ENCODE measurements at places on chromosomes 7 and 10.

- DNase-seq = no peak
Measured at GRCh38 chr10:66555061-66555460, 370.8 kb upstream of the LRRTM3 start.

DNA sequence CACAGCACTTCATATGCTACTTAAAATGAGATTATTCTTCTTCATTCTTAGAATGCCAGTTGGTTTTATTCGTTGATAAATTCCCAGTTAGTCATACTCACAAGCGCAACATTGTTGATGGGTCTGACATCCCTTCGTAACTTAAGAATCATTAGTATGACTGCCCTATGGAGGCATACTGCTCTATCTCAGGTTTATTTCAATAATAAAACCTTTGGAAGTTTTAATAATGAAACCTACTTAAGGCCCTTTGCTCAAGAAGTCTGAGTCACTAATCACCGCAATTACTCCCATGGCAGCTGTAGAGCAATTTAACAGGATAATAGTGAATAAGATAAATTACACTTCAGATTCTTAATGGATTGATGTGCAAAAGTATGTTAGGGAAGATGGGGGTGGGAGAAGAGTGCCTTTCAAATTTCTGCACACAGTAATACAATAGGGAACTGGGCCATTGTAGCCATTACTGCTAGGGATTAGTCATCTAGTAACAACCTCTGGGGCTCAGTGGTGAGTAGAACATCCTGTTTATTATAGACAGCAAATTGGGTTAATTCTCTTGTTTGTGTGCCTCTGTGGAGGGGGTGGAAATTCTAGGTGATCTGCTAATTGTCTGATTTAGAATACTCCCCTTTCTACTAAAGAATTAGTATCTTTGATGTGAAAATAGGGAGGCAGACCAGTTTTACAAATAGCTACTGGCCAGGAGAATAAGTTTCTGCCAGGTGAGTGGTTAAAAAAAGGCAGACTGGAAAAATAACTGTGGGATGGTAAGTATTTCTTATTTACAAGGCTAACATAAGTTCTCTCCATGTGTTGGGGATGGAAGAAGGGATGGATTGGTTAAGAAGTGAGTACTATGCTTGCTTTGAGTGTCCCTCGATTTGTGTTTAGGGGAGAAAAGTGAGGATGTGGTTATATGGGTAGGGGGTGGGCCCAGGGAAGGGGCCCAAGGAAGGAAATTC, 74.5 kb upstream of the VKORC1L1 start:
- no peak for DNase-seq

- DNase-seq = no peak
Measured at GRCh38 chr7:100401811-100402210, 26.7 kb downstream of the ZCWPW1 start.

- peak; percentile 7 for DNase-seq
Measured at GRCh38 chr7:23863209-23863787, 153.3 kb downstream of the STK31 start.

DNA sequence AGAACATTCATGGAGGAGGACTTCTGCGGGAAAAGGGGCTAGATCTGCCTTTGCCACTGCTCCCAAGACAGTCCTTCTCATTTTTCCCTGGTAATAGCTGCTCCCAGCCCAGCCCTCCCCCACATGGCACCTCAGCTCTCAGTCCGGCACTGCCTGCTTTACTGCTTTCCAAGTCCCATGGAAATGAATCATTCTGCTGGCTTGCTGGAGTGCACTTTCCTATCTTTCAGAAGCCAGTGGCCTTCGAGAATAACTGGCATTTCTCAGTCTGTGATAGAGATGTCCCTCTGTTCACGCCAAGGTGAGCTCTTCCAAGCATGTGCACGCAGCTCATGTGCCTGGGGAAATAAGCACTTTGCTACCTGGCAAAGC, 61.4 kb downstream of the SYPL1 start:
- no peak for DNase-seq

GRCh38 chr7:73739387-73739767, 775 bp upstream of the ABHD11 start:
- DNase-seq = no peak

DNA sequence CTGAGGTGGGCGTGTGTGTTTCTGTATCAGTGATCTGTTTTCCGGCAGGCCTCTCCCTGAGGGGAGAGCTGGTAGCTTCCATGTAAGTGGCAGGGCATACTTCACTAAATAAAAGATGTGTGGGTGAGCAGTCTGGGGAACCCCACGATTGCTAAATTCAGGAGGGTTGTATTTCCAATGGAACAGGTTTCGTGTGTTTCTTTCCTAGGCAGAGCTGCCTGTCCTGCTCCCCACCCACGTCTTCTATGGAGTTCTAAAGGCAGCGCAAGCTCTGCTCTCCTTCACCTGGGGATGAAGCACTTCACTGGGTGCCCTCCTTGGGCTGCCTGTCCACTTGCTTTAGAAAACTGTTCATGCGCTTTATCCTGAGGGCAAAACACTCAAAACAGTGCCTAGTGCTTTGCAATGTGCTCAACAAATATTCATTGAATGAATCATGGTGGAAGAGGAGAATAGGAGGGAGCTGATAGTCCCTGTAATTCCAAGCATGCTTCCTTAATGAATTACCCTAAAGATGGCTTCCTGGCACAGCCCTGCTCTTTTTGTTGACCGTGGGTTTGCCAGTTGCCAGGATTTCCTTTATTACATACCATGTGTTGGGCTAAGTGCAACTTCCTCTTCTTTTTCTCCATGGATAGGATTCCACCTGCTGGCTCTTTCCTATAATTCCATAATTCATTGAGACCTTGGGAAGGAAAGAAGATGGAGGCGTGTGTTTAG, 50.6 kb upstream of the SRPK2 start:
- no peak for DNase-seq

DNA sequence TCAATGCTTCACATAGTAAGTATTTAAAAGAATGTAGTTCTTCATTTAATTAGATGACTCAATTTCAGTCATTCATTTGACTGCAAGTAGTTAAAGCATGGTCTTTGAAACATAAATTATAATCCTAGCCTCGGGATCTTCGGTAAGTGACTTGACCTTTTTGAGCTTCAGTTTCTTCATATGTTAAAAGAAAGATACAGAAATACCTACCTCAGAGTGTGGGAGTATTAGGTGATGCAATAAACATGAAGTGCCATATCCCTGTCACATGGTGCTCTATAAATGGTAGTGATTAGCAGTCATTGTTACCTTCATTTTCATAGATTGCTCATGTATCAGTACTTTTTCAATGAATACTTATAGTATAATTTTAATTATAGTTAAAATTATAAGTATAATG, 31.2 kb upstream of the UMAD1 start:
- no peak for DNase-seq

DNA sequence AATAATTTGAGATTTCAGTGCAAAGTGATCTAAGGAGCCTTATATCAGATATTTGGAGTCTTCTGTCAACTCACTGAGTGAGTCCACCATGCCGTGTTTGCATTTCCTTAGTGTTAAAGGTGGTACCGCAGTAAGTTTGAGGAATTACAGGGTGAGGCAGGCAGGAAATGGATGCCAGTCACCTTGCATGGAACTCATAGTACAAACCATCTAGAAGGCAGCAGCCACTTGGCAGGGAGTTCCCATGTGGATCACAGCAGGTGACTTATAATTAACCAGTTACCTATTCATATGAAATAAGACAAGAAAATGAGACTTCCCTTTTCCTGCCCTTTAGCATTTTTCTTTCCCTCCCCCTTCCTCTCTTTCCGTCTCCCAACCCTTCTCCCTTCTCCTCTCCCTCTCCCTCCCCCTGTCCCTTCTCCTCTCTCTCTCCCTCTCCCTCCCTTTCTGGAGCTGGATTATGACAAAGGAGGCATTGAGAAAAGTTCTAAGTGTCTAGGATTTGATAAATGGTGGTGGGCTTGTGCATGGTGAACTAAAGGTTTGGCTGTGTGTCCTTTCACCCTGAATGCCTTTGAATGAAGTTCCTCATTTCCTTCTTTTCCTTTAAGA, 94.1 kb downstream of the LRRC4 start:
- no peak for DNase-seq

GRCh38 chr7:128234476-128235026, 6.5 kb upstream of the LEP start:
- no peak for DNase-seq

DNA sequence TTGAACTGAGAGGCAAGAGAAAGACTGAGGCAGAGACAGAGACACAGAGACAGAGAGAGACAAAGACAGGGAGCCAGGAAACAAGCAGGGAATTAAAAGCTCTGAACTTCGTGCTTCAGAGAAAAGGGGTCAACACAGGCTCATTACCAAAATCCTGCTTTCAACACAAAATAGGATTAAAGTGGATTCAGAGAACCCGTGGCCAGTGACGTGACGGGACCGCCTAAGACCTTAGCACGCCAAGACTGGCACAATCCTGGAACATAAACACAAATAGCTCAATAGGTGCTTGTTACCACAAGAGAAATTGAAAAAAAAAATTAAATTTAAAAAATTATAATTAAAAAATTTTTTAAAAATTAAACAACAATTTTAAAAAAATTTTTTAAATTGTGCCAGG, 21.5 kb downstream of the ASB13 start:
- no peak for DNase-seq

- no peak for DNase-seq
Measured at GRCh38 chr7:44964384-44964830, 14.4 kb downstream of the MYO1G start.

DNA sequence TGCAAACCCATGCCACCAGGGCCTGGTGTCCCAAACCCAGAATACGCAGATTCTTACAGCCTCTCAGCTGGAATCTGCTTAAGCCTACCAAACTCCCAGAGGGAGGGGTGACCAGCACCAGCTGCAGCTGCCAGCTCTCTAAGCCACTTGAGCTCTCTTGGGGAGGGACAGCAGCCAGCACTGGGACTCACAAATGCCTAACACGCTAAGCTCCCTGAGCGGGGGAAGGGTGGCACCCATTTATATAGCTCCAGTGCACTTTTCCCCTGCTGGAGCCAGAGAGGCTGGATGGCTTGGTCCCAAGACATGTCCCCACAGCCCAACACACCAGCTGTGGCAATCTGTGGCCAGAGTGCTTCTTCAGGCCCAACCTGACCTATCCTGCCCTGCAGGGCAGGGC, 326.8 kb upstream of the NRG3 start:
- DNase-seq = no peak

DNA sequence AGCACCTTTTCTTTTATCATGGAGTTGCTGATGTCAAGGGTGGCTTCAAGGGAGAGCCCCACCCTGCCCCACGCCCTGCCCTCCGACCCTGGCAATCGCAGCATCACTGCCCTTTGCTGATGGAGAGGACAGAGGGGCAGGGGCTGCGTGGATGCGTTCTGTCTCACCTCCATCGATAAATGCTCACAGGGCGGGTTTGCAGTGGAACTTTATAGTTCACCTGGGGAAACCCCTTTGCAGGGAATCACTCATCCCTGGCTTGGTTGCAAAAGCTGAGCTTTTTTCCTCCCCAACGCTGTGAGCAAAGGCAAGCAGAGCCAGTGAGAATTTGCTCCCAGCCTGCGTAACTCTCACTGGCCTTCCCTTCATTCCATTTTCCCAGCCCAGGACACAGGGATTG, 176.8 kb downstream of the WDR37 start:
- DNase-seq = no peak

DNA sequence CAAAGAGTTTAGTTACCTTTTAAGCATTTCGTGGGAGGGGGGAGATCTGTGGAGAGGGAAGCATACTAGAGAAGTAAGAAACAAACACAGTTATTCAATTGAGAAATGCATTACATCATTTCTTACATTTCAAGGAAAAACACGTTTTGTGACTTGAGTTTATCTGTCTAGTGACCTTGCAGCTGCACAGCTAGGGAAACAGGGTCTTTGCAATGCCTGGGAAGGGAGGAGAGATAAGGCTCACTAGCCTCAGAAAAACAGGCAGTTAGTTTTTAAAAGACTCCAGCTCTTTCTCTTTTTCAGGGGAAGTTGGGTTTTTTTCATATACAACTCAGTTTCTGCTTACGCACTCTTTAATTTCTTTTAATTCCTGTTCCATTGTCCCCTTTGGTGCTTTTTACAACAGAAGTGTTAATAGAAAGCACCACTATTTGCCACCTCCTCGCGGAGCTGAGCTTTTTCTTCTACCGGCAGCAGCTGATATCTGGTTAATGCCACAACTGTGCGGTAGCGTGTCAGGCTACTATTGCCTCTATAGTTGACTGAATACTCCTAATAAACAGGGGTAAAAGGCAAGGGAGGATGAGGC, 5.6 kb downstream of the CYP3A43 start:
- DNase-seq = no peak

GRCh38 chr7:92296880-92297445, 51.2 kb downstream of the ANKIB1 start:
- DNase-seq = no peak

DNA sequence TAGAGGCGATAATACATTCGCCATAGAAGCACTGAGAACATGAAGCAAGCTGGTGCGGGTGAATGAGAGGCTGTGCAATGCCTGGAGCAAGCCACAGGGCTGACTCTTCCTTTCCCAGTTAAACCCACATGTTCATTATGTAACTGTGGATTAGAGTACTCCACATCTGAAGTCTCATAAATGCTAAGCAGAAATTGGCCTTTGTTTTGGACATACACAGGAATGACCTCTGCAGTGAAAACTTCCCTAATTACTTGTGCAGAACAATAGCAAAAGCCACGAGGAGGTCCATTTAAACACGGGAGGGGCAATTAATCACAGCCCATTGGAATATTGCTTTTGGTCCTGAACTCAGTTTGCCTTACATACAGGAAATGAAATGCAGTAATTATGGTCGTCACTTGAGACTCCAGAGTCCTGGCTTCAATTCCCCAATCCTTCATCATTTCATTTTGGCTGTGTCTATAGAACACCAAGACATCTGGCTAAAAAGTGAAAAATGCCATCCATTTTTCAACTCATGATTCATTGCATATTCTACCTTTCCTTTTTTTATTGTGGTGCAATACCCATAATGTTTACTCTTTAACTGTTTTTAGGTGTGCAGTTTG, 78.7 kb upstream of the CXCL12 start:
- no peak for DNase-seq

- DNase-seq = no peak
Measured at GRCh38 chr10:30357806-30358205, 8.7 kb upstream of the MTPAP start.

GRCh38 chr10:110395350-110396283, 90.9 kb upstream of the SMNDC1 start:
- no peak for DNase-seq

GRCh38 chr7:149751043-149751775, 22.2 kb downstream of the ZNF467 start:
- no peak for DNase-seq

GRCh38 chr10:1149793-1150637, 93.8 kb downstream of the WDR37 start:
- no peak for DNase-seq

- no peak for DNase-seq
Measured at GRCh38 chr10:118409295-118409694, 67.2 kb upstream of the FAM204A start.

- DNase-seq = no peak
Measured at GRCh38 chr7:35253460-35253709, 515 bp downstream of the TBX20 start.

Measured in NCI-H1930 (cell line).